ENCODE measurements at places on chromosomes 13 and 19.

GRCh38 chr13:93689333-93689732 lies 462.7 kb downstream of the GPC6 start:
- DNase-seq: peak; percentile 65

DNA sequence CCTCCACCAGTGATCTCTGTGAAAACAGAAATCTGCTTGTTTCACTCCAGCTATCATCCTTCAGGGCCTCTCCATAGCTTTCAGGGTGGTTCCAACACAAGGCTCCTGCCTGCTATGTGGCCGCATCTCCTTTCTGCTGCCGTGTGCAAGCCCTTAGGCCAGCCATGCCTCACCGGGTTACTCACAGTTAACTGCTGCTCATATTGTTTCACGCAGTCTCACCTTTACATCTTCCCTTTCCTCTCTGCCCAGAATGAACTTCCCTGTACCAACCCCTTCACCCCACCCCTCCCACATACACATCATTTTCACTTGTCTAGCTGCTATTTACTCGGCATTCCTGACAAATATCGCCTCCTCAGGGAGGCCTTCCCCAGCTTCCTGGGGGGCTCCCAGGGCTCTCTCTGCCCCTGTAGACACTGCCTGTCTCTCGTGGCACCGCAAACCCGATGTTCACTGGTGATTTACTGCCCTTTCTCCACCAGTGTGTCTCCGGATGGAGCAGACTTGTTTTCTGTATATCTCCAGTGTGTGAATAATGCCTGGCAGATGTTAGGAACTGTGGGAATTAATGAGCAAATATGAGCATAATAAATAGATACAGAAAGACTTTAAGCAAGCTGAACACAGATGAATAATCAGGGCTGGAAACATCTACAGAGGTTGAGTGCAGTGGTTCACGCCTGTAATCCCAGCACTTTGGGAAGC lies 39.3 kb upstream of the GPR183 start:
- no peak for DNase-seq

DNA sequence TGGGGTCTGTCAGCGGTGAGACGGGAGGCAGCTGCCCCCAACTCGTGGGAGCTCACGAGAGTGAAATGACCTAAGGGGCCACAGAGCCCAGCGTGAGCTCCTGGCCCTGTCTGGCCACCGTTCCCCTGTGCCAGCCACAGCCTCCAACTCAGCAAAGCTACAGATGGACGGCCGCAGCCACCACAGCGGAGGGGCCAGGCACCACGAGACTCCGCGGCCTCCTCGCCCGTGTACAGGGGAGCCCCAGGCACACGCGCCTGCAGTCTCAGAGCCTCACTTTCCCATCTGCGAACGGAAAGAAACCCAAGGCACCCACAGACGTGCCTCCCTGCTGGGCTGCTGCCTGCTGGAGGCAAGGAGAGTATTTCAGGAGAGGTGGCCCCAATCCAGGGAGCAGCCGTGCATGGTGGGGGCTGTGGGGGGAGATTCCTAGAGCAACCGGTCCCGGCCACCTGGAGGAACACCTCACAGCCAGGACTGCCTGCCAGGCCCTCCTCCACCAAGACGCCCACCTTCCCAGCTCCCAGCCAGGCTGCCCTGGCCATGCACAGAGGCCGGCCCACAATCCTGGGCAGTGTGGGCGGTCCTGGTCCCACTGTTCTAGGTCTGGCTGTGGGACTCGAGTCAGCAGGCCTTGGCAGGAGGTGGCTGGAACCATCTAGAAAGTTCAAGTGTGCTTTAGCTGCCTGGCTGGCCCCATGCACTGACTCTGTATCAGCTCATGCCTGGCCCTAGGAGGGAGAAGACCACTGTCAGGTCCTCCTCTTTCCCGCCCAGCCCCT lies 1.9 kb downstream of the MKNK2 start:
- DNase-seq: no peak

DNA sequence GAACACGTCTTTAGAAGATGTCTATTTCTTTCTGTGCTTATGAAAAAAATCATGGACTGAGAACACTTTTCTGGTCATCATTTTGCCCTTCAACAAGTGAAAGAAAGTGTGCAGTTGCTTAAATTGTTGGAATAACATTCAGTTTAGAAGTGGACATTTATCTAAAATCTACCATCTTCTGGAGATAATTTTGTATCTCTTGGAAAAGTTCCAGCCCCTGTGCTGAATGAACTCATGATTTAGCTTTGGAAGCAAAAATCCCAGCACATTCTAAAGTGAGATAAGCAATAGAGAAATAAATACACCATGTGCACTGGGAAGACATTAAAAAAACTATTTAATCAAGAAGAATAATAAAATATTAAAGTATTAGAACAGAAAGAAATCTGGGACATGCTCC lies 1420.8 kb upstream of the SLC10A2 start:
- no peak for DNase-seq

DNA sequence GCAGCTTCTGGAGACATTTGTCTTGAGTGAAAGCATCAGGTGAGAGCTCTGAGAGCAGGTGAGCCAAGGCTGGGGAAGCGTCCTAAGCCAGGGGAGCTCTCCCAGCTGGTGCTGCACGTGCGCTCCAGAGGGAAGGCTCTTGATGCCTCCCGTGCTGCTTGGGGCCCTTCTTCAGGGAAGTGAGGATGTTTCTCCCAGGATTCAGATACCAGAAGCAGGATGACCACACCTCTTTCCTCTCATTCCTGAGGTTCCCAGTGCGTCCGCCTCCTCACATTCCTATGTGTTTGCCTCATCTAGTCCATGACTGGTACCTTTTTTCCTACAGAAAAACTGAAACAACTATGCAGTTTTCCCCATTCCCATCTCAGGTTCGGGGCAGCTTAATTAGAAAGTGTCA lies 231.0 kb upstream of the IRS2 start:
- DNase-seq: peak; percentile 97

GRCh38 chr13:33017323-33017929 lies 1.2 kb downstream of the KL start:
- no peak for DNase-seq

DNA sequence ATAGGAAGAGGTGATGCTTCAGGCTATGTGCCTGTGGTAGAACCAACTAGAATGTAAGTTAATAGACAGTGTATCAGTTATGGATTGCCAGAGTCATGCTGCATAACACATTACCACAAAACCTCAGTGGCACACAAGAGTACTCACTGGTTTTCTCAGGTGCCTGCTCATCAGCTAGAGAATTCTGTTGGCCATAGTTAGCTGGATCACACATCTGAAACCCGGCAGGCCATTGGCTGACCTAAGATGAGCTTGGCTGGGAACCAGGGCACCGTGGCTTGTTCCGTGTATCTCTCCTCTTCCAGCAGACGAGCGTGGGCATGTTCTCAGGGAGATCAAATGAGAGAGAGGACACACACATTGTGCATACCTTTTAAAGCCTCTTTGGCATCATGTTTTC lies 76.7 kb downstream of the TEX26 start:
- no peak for DNase-seq

DNA sequence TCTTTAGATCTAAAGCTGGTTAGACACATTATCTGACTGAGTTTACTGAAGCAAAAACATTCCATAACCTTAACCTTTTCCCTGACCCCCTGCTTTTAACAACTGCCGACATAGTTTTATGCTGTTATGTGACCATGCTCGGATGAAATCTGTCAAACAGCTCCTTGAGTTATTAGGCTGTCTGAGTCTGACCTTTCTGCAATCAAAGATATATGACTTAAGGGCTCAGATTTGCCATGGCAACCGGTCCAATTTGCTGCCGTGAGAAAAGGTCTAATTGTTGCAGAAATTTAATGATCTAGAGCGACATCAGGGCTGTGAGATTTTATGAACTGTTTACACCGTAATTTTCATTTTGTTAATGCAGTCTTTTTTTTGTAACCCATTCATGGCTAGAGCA lies 61.8 kb downstream of the URI1 start:
- DNase-seq: no peak

- DNase-seq: peak; percentile 60
Measured at GRCh38 chr19:17902701-17903100, 30.1 kb upstream of the CCDC124 start.

GRCh38 chr19:29014857-29015436 lies 198.0 kb downstream of the UQCRFS1 start:
- no peak for DNase-seq

GRCh38 chr13:21812192-21812626 lies 141.3 kb downstream of the FGF9 start:
- DNase-seq: no peak

DNA sequence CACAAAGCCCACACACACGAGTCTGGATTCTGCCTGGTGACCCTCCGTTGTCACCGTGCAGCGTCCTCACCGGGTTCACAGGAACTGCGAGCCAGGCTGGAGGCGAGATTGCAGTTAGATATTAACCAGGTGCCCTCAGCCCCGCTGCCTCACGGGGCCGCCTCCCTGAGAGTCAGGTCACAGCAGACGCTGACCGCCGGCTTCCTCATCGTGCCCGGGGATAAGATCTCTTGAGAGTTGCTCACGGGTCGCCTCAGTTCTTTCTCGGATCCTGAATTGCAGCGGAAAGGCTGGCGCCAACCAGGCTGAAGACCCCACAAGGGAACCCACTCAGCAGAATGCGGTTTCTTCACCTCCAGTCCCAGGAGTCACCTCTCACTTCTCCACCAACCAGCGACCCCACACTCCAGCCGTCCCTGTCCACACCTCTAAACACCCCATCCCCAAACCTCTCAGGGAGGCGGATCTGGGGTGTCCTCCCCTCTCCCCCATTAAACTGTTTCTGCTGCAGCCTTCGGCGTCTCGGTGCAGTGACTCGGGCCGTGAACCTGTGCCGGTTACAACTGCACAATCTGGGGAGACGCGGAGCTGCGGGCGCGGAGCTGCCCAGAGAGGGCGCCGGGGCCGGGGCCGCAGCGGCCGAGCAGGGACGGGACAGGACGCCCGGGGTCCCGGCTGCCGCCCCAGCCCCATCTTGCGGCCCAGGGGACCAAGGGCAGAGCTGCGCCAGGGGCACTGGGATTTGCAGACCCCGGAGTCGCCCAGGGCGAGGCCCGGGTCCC lies 591 bp downstream of the ZNF823 start:
- peak; percentile 37 for DNase-seq

DNA sequence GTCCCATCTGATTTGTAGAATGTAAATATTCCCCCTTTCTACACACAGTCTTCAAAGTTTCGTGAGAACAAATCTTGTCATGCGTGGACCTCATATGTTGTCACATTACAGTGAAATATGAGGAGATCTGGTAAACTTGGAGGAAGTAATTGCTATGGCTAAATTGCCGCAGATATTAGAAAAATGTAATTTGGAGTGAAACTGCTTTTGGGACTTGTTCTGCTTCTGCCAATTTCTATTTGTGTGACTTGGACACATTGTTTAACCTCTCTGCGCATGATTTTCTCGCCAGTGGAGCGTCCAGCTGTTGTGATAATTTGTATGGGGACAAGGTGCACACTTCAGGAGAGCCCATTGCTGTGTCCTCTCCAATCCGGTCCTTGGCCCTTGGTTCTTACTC lies 693.1 kb upstream of the SLC10A2 start:
- no peak for DNase-seq

- no peak for DNase-seq
Measured at GRCh38 chr13:93413972-93414717, 187.5 kb downstream of the GPC6 start.

DNA sequence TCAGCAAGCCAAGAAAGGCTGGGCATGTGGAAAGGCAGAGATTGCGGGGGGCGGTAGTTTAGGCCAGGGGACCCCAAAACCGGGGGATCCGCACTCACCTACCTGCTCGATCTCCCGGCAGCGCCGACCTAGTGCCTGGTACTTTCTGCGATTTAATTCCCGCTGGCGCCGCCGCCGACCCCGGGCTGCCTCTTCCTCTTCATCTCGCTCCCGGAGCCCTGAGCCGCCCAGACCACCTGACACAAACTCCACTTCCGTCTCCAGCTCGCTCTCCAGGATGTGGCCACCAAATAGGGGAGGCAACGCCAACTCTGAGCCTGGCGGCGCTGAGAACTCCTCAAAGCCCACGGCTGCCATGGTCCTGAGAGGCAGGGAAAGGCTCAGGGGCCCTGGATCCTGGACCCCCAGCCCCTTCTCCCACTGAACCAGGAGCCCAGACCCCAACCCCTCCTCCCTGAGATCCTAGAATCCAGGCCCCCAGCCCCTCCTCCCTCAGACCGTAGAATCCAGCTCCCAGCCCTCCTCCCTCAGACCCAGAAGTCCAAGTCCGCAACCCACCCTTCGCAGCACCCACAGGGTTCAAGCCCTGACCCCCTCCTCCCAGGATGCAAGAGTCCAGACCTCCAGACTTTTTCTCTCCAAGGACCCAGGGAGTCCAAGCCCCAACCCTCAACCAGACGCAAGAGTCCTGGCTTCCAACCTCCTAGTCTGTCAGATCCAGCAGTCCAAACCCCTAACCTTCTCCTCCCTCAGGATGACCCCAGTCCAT lies 933 bp downstream of the TFPT start:
- DNase-seq: peak; percentile 52

DNA sequence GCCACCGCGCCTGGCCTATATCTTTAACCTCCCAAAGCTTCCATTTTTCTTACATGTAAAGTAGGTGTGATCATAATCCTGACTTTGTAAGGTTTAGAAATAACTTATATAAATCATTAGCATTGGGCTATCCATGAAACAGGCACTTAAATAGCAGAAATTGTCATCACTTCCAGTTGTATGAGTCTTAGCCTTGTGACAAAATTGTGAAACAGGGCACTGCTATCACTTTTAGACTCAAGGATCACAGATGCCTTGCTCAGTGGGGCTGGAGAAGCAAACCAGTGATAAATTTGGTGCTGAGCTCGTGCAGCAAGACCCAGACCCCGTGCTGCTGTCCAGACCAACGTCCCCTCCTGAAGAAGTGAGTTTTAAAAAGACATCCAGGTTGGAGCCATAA lies 209.7 kb downstream of the KATNAL1 start:
- DNase-seq: no peak

DNA sequence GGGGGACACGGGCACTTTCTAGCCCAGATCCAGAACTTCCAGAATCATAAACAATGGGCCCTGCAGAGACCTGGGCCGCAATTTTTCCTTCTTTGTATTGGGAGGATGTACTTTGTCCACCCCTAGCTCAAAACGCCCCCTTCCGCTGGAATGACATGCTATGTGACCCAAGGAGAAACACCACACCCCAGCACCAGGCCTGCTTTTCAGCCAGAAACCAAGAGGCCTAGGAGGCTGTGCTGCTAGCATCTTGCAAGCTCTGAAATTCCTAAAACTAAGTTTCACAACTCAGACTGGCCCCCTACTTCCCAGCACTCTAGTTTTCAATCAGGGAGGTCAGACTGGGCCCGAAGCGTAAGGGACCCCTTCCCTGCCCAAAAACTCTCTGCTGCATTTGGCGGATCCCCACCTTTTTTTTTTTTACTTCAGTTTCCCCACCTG lies 538 bp downstream of the LSM4 start:
- peak; percentile 68 for DNase-seq

DNA sequence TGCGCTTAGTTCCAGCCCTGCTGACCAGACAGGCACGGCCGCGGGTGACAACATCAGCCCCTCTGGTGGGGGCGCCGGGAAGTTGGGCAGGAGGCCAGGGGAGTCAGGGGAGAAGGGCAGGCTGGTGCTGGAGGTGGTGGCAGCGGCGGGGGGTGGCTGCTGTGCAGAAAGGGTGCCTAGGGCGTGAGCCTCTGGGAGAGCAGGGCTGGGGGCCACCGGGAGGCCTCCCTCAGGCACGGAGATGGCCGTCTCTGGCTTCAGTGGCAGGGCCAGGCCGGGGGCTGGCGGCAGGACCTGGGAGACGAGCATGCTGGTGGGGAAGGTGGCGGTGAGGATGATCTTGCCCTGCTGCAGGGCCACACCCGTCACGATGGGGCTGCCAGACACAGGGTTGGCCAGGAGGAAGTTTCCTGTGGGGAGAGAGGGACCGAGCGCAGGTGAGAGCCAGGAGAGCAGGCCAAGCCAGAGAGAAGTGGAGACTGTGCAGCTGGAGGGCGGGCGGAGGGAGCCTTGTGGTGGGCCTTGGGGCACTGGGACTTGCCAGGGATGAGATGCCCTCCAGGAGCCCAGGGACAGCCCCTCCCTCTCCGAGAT lies 3.3 kb downstream of the SIX5 start:
- no peak for DNase-seq

- no peak for DNase-seq
Measured at GRCh38 chr19:16795731-16796130, 33.5 kb upstream of the SIN3B start.

Measured in EL (cell line).